ENCODE measurements at places on chromosomes 2 and 18.

GRCh38 chr2:106269591-106270291 lies 75.6 kb upstream of the UXS1 start:
- no peak for DNase-seq

GRCh38 chr2:78541451-78542267 lies 483.8 kb upstream of the REG3G start:
- no peak for DNase-seq

- DNase-seq, result no peak
These were observed 11.0 kb downstream of the ERFE start for GRCh38 chr2:238169708-238170251.

GRCh38 chr18:23178661-23179081 lies 43.4 kb downstream of the CABLES1 start:
- no peak for DNase-seq

- no peak for DNase-seq
These were observed 20.8 kb upstream of the CIDEA start for GRCh38 chr18:12233378-12233777.

- DNase-seq, result no peak
These were observed 78.3 kb downstream of the POLR1A start for GRCh38 chr2:86027196-86027921.

- DNase-seq, result no peak
These were observed 61.1 kb downstream of the ANTXR1 start for GRCh38 chr2:69073928-69074570.

DNA sequence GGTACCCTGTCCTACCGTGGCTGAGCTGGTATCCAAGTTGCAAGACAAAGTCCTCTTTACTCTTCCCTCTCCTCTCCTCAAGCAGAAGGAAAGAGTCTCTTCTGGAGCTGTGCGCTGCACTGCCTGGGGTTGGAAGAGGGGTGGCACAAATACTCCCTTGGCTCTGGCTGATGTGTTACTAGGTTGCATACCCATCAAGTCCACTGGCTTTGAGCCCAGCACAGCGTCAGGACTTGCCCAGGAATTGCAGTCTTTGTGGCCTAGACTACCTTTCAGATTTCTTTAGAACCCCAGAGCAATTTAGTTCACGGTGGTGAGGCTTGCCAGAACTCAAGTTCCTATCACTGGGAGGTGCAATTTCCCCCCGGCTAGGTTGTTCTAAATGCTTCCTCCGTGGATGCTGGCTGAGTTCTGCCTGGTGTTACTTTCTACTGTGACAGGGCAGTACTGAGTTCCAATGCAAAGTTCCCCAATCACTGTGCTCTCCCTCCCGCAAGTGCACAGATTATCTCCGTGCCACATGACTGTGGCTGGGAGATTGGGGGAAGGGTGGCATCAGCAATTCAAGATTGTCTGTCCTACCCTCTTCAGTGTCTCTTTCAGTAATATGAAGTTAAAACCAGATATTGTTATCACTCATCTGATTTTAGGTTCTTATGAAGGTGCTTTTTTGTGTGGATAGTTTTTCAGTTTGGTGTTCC lies 13.4 kb downstream of the MYO3B start:
- DNase-seq, result no peak

GRCh38 chr2:212708355-212708754 lies 169.8 kb upstream of the ERBB4 start:
- DNase-seq, result no peak

DNA sequence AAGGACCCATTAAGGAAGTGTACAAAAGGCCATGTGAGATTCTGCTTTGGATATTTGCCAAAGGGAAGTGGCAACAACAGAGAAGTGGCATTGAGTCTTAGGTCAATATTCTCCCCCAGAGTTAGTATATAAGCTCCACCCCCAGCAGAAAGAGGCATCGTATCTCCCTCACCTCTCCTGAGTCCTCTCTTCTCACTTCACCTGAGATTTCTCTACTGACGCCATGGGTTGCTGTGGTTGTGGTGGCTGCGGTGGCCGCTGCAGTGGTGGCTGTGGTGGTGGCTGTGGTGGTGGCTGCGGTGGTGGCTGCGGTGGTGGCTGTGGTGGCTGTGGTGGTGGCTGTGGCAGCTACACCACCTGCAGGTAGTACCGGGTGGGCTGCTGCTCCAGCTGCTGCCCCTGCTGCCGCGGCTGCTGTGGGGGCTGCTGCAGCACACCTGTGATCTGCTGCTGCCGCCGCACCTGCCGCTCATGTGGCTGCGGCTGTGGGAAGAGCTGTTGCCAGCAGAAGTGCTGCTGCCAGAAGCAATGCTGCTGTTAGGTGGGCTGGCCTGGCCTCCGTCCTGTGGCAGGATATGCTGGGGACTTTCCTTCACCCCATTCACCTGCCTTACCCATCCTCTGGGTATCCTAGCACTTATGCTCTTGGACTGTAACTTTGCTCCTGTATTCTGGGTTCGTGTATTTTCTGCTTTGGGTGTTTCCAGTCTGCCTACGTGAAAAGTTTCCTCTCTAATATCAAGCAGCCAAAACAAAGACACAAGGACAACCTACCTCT lies 5.9 kb downstream of the SCYGR3 start:
- no peak for DNase-seq

GRCh38 chr18:48358868-48359267 lies 50.3 kb downstream of the ZBTB7C start:
- no peak for DNase-seq

GRCh38 chr18:63402246-63403162 lies 19.8 kb downstream of the VPS4B start:
- no peak for DNase-seq

DNA sequence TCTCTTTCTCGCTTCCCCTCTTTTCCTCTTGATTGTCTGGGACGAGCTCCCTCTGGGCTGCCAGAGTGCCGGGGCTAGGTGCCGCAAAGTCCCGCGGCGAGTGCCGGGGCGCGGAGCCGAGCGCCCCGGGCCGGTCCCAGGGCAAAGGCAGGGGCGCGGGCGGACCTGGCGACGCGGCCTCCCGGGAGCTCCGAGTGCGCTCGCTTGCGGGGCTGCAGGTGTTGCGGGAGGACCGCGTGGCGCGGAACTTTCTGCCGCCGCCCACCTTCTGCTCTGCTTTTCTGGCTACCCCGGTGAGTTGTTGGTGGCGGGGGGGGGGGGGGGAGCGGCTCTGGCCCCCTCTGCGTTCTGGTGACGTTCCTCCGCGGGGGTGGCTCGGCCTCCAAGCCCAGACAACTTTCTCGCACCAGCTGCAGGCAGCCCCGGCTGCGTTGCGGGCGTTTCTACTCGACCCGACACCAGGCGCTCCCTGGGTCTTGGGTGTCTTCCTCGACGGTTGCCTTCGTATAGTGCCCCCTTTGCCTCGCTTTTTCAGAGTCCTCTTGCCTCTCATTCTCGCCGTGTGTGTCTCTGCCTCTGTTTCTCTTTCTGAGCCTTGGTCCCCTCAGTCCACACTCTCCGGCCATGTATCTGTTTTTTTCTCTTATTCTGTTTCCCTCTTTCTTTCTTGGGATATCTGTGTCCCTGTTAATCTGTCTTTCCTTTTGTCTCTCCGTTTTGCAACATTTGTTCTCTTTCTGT lies 759 bp downstream of the GALNT13 start:
- no peak for DNase-seq

GRCh38 chr2:222194669-222195068 lies 104.1 kb downstream of the PAX3 start:
- DNase-seq, result no peak

- no peak for DNase-seq
These were observed 60.2 kb upstream of the CAVIN2 start for GRCh38 chr2:191907091-191907490.

DNA sequence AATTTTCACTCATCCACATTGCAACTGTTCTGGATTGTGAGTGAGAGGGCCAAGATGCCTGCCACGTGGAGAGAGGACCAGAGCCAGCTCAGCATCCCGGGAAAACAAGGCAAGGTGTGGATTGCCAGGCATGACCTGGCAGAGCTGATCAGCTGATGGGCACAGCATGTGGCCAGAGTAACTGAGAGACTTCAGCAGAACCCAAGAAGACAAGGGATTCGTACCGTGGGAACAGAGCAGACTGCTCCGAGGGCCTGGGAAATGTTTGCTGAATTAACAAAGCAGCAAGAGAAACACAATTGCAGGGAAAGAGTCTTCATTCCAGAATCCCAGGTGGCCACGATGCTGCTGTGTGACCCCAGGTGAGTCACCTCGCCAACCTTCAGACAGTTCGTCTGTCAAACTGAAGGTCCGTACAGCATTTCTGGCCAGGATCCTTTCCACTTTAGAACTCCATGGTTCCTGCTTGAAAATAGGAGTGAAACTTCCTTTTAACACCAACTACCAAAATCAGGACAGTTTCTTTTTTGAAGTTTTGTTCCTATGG lies 26.3 kb upstream of the POMC start:
- no peak for DNase-seq

DNA sequence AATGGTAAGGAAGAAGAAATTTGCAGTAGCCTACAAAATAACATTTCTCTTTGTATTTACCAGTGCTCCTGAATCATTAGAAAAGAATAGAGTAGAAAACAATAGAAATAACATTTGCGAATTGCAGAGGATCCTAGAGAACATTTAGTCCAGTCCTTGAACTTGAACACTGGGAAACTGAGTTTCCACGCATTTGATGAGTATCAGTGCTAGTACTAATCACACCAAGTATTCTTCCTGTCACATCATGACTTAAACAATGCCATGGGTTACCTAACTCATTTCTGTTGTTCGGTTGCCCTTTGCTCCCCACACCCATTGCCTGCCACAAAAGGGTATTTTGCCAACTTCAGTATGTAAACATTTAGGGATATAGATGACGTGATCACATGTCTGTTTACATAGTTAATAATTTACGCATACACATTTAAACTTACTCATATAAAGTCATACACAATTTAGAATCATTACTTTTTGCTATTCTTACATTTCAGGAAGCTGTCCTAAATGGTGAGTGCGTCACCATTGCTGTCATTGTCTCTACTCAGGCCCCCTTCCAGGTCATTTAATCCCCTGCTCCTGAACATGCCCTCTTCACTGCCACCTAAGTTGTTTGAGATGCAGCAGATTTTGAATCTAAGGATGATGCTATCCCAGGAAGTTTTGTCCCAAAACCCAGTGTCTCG lies 42.3 kb downstream of the CRIM1 start:
- no peak for DNase-seq

DNA sequence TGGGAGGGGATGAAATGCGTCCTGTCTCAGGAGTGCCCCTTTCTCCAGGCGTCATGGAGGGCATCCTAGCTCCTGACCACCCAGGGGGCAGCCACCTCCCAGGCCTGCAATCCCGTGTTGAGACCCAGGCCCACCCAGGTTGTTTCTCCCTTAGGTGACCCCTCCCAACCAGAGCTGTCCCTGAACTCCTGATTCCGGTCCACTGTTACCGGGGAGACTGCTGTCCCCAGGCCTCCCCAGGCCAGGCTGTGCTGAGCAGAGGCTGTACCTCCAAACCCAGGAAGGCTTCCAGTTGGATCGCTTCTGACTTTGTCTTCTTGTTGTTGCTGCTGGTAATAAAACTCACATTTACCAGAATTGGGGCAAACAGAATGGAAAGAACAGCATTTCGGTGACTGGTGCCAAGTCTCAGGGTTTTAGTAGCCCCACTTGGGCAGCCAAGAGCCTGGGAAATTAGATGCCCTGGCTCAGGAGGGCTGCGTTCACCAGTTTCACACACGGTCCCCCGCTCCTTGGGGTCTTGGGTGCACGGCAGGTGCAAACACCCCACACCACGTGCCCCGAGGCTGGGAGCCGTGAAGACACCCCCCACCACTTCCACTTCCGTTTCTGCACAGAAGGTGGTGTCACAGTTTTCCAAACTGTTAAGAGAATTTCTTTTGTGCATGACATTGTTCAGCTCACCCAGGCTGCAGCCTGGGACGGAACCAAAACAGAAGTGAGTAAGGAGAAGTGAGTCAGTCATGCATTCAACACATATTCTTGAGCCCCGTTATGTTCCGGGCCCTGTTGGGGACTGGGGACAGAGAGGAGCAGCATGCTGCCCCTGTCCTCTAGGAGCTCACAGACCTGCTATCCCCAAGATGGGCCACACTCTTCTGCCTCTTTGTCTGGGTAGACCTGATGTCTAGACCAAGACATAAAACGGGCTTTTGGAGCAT lies 29.4 kb downstream of the ITM2C start:
- no peak for DNase-seq

DNA sequence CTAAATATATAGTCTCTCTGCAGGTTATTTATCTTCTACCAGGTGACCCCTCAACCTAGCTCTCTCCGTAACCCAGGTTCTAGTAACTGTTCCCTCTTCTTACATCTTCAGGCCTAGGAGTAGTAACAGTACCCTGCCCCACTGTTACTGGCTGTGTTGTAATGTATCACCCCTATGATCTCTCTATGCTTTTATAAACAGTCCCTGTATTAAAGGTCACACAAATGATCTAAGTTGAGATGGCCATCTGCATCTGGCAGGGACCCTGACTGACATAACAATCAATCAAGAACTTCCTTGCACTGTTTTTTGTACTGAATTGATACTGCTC lies 219.7 kb upstream of the STK17B start:
- no peak for DNase-seq

- DNase-seq, result no peak
These were observed 64.1 kb downstream of the AGAP1 start for GRCh38 chr2:235557903-235558302.

GRCh38 chr2:54634564-54635511 lies 88.6 kb upstream of the EML6 start:
- DNase-seq, result no peak

DNA sequence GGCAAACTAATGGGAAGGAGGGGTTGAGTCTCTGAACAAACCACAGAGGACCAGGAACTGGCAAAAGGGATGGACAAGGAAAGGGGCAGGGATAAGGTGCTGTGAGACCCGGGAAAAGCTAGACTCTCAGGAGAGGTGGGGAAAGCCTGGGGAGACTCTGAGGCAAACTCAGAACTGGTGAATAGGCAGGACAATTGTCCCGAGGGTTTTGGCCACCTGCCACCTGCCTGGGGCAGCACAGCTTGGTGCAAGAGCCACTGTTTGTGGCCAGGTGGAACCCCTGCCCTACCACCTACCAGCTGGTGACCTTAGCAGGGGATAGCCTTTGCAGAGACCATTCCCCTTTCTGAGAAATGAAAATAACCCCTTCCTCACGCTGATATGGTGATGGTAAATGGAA lies 129.4 kb upstream of the ASB18 start:
- DNase-seq, result no peak

- DNase-seq, result no peak
These were observed 61.6 kb upstream of the DYNAP start for GRCh38 chr18:54529444-54529843.

GRCh38 chr18:58429442-58429841 lies 199.4 kb downstream of the ALPK2 start:
- DNase-seq, result no peak

DNA sequence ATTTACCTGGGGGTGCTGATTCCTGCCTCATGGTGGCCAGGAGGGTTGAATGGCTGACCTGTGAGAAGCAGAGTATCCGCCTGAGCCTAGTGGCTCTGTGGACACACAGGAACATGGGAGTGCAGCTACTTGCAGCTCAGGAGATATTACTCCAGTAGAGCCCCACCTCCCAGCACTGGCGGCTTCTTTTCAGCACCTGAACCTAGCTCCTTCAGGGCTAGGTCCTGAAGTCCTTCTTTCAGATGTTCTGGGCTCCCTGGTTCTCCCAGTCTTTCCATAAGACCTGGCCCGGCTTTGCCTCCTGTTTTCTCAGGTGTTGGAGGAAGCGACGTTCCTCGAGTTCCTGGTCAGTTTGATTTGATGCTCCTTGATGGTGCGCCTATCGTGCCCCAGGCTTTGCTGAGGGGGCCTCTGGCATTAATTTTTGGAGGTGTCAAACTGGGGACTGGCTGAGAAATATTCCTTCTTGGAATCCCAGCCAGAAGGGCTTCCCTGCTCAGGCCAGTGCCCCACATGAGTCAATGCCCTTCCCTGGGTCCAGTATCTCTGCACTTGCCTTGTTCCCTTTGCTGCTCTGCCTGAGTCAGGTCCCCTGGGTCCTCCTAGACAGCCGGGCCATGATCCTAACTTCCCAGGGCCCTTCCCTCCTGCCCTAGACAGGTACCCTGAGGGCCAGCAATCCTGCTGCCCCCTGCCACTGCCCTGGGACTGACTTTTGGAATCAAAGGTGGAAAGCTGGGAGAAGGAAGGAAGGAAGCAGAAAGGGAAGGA lies 110.7 kb upstream of the HAAO start:
- no peak for DNase-seq
